ENCODE measurements at places on chromosomes 7 and 10.
A peak's percentile ranks its signal among the peaks of the same experiment; 100 is the strongest.

- DNase-seq = no peak
Observed at GRCh38 chr7:1289666-1290025, 57.0 kb downstream of the UNCX start.

DNA sequence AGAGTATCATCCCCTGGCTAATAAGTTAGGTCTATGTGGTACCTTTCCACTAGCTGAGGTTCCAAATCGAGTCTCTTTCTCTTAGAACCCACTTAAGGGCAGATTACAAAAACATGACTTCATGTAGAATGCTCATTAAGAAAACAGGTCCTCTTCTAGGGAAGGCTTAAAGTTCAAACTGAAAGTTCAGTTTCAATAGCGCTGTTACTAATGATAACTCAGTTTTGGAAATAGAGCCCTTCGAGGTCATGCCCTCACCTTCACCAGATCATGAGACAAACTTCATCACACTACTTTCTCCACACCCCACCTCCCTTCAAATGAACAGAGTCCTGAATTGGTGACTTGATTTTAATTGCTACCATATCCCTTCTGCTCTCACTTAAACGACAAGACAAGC, 26.2 kb downstream of the HGF start:
- no peak for DNase-seq

- no peak for DNase-seq
Observed at GRCh38 chr7:139981511-139981895, 81.2 kb downstream of the PARP12 start.

GRCh38 chr7:35430547-35431153, 176.8 kb upstream of the TBX20 start:
- DNase-seq = no peak

DNA sequence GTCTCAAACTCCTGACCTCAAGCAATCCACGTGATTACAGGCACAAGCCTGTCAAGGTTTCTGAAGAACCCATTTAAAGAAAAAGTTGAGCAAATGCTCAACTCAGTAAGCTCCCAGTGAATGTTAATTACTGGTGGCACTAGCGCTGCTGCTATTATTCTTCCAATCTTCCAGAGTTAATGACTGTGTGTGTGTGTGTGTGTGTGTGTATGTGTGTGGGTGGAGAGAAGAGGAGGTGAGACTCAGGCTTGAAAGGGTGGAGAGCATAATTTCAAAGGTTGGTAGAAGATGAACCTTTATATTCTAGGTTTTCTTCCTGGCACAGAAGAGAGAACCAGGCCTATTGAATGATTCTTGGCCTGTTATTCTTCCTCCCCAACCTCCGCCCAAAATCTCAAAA, 11.6 kb upstream of the NPVF start:
- DNase-seq = no peak

DNA sequence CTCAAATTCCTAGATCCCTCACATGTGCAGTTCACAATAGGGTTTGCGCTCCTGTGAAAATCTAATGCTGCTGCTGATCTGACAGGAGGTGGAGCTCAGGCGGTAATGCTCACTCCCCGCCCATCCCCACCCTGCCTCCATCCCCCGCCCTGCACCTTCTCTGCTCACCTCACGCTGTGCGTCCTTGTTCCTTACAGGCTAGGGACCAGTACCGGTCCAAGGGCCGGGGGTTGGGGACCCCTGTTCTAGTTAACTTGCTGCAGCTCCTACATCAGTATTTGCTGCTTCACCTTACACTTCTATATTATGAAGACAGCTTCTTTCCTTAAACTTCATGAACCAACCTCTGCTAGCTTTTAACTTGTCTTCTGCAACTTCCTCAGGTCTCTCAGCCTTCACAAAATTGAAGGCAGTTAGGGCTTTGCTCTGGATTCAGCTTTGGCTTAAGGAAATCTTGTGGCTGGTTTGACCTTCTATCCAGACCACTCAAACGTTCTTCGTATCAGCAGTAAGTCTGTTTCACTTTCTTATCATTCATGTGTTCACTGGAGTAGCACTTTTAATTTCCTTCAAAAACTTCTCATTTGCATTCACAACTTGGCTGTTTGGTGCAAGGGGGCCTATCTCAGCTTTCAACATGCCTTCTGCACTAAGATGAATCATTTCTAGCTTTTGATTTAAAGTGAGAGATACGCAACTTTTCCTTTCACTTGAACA, 1.7 kb upstream of the TNKS2 start:
- DNase-seq = peak; percentile 62

DNA sequence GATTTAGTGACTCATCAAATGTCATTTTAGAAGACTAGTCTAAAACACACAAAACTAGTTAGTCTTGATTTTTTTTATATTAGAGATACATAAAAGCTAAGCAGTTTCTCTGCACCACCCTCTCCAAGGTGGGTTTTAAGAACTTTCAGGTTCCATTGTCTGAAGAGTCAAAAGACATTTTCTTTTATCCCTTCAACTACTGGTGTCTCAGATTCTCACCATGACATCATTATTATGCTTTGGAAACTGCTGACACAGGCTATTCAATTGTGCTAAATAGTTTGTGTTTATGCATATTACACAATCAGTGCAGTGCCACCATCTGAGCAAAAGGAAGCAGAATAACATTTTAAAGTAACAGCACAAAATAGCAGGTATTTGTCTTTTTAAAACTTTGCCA, 52.2 kb downstream of the IGF2BP3 start:
- no peak for DNase-seq

DNA sequence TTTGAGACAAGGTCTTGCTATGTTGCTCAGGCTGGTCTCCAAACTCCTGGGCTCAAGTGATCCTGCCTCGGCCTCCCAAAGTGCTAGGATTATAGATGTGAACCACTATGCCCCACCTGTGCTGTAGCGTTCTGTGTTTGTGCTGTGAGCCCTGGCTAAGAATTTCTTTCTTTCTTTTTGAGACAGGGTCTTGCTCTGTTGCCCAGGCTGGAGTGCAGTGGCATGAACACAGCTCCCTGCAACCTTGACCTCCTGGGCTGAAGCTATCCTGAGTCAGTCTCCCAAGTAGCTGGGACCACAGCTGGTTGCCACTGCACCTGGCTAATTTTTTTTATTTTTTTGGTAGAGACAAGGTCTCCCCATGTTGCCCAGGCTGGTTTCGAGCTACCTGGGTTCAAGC, 11.4 kb downstream of the TSPAN13 start:
- DNase-seq = no peak

DNA sequence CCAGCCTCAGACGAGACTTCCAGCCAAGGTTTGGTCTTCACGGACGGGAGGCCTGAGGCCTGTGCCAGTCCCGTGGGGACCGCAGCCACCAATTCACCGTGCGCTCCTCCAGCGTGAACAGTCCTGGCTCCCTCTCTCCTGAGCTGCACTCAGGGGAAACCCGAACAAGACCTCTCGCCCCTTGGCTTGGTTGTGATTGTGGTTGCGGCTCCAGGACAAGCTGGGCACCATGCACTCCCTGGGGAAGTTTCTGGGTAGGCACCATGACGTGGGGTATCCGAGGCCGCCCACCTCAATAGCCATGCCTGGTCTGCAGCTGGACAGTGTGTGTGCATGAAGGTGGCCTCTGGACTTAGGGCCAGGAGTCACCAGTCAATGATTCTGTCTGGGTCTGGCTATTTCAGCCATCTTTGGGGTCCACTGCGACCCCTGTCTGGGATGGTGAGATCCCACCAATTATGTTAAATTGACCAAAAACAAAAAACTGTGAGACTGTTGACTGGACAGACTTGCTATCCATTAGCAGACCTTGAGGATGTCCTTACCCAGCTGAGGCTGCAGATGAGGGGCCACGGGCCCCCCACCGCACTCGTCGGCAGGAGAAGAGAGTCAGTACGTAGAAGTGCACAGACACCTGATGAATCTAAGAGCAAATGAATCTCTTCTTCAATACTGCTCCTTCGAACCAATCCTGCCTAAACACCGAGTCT, 33.5 kb upstream of the EN2 start:
- DNase-seq = no peak

DNA sequence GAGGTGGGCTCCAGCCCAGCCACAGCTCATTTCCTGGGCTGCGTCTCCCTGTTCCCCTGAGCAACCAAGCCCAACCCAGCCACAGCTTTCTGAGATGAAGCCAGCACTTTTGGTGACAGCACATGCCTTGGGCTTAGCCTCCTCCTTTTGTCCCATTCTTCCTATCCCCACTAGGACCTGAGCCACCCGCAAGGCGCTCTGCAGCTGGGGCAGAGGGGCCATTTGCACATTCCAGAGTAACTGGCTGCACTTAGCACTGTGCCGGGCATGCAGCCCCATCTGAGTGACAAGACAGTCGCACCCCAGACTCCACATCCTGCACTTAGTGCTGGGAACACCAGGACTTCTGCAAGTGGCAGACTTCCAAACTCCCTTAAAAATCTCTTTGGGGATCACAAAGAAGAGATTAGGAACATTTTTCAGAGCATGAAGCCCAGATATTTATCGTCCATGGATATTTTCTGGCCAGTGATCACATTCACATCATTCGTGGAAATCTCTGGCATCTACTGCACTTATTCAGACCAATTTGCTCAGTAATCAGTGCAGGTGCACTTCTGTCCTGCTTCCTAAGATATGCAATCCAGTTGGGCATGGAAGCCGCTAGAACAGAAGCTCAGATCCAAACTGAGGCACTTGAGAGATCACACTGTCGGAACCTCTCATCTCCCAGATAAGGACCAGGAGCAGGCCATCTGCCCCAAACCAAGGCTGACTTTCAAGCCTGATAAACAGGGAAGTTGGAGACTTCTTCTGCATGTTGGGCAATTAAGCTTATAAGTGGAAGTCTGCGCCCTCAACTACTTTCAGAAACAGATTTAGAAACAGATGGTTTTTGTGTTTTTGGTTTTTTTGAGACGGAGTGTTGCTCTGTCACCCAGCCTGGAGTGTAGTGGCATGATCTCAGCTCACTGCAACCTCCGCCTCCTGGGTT, 26.4 kb downstream of the CHST15 start:
- DNase-seq = no peak

GRCh38 chr10:102121739-102122372, 1.7 kb upstream of the LDB1 start:
- no peak for DNase-seq

DNA sequence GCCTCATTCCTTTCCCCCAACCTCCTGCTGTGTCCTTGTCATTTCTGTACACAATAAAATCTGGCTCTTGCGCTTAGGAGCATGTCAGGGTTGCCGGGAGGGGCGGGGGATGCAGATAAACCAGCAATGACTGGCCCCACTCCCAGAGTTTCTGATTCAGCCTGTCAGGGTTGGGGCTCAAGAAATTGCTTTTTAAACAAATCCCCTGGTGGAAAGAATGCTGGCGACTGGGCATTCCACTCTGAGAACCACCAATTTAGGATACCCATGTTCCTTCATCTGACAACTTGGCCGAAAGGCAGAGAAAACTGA, 376.4 kb downstream of the TCERG1L start:
- DNase-seq = no peak

DNA sequence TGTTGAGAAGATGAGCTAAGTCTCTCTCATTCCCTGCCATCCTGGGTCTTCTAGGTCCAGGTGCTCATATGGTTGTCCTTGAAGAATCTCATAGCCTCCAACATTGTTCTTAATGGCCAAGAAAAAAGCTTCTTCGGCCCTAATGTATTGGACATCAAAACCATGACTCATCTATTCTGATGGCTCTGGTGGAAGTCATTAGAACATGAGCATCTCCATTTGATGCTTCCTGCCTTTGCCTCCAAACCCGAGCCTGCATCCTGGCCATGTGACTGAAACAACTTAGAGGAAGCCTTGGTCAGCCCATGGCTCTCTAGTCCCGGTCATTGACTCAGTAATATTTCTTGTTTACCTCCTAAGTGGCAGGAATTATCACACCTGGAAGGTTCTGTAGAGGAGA, 264.1 kb upstream of the FZD8 start:
- no peak for DNase-seq

DNA sequence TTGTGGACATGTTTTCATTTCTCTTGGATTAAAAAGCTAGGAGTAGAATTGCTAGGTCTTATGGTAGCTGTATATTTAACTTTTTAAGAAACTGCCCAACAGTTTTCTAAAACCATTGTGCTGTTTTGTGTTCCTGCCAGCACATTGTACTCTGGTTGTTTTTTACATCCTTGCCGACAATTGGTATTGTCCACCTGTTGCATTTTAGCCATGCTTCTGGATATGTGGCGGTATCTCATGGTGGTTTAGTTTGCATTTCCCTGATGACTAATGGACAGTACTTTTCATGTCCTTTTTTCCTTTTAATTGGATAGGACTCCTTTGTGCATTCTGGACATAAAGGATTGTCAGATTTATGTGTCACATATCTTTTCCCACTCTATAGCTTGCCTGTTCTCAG, 45.5 kb downstream of the STK17A start:
- DNase-seq = no peak

- no peak for DNase-seq
Observed at GRCh38 chr10:65342245-65342644, 1583.6 kb upstream of the LRRTM3 start.

GRCh38 chr7:46169384-46169755, 248.3 kb upstream of the IGFBP3 start:
- DNase-seq = no peak

DNA sequence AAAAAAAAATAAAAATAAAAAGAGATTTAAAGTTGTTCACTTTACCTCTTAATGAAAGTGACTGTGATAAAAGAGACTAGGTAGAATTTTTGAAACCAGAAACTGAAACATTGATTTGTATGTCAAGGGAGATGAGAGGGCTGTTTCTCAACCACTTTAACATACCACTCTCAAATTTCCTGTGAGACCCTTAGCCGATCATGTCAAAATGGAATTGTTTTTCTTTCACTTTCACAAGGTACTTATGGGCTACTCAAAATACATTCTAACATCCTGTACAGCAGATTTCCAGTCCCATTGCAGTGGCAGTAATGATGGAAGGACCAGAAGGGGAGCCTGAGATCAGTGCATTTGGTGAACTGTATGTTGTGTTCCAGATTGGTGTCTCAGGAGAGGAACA, 261.2 kb downstream of the PPP1R3A start:
- DNase-seq = no peak

DNA sequence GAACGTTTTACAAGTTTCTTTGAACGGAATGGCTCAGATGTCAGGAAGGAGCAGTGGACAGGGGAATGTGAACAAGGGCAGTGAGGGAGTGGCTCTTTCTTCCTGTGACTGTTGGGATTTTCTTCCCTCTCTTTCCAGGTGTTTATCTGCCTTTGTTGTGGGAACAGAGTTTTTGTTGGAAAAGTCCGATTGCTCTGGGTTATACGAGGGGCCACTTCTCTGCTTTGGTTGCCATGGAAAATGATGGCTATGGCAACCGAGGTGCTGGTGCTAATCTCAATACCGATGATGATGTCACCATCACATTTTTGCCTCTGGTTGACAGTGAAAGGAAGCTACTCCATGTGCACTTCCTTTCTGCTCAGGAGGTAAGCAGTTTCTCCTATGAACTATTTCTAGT, 41.4 kb downstream of the ZRANB1 start:
- no peak for DNase-seq

GRCh38 chr10:14146501-14146900, 184.2 kb downstream of the FRMD4A start:
- DNase-seq = no peak

All from stimulated activated CD4-positive, alpha-beta T cell treated with anti-CD3 and anti-CD28 coated beads, Interleukin-4, amount 100 ng/mL, for 24 hours (primary cell).